Stimulated activated CD4-positive, alpha-beta T cell treated with anti-CD3 and anti-CD28 coated beads, Interleukin-12 subunit alpha, Interleukin-12 subunit beta, amount 100 ng/mL, for 24 hours (primary cell): ENCODE measurements at places on chromosomes 2 and 18.

- no peak for DNase-seq
These were observed 10.8 kb downstream of the GLS start for GRCh38 chr2:190891372-190891771.

DNA sequence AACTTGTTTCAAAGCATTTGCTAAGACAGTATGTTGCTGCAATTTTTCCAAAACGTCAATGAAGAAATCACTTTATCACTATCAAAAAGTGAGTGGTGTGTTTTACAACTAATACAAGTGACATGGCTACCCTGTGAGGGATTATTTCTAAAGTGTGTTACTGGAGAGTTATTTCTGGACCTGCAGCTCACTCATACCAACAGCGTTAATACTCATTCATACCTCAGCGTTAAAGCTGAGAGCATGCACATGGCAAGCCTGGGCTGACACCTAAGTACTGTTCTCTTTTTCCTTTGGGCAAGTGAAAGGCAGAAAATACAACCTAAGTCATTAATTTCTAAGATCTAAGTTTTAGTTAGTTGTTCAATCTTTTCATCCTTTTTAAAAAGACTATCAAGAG lies 13.0 kb upstream of the MRPL19 start:
- DNase-seq = no peak

DNA sequence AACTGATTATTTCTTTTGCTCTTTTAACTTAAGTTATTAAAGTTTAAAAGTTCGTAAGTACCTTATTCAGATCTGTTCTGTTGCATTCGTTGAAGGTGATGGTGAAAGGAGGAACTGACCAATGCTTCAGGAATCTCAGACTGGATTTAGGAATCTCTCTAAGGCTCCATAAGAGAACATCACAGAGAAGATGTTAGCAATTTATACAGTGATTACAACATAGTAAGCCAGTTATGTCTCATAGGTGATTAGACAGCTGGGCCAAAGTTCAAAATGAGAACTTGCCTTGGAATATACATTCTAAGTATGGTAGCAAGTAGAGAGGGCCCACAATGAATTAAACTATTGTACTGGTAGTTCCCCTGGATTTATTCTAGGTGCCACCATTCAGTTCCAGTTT lies 3.2 kb downstream of the MARS2 start:
- no peak for DNase-seq

DNA sequence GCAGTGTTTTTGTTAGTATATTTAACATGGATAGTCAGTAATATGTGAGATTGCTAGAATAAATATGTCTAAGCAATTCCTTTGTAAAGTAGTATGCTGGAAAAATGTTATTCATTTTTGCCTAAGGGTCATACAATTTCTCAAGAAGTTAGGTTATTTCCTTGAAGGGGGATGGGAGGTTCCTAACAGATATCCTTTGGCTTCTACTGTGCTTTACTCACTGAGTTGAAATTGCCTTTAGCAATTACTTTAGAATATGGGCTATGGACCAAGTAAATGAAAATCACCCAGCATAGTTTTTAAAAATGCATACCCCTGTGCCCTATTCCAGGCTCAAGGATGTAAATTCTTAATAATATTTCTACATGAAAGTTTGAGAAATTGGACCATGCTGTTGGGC lies 1386.4 kb upstream of the SLC39A10 start:
- no peak for DNase-seq

DNA sequence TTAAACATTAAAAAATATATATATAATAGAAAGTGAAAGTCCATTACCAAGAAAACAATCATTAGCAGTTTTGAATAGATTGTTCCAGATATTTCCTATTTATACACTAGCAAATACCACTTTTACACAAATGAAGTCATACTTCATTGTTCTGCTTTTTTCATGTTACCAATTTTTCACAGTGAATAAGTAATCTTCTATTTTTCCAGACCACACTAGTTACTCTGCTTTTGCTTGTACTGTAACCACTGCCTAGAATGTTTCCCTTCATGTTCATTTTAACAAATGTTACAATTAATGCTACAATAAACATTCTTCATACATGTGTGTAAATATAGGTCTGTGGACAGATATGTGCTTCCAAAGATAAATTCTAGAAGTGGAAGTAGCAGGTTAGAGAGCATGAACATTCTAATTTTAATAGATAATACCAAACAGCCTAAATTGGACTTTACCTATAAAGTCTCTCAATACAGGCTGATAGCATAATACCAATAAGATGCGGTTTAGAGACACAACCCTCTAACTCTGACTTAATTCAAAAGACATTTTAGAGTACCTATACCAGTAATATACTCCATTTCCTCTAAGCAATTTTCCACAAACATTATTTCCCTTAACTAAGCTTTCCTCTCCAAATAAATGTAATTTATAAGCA lies 17.0 kb downstream of the ITSN2 start:
- DNase-seq = no peak

- DNase-seq = no peak
These were observed 23.6 kb downstream of the ALPK2 start for GRCh38 chr18:58605027-58606020.

GRCh38 chr18:46312221-46312620 lies 208.0 kb downstream of the HAUS1 start:
- DNase-seq = no peak

DNA sequence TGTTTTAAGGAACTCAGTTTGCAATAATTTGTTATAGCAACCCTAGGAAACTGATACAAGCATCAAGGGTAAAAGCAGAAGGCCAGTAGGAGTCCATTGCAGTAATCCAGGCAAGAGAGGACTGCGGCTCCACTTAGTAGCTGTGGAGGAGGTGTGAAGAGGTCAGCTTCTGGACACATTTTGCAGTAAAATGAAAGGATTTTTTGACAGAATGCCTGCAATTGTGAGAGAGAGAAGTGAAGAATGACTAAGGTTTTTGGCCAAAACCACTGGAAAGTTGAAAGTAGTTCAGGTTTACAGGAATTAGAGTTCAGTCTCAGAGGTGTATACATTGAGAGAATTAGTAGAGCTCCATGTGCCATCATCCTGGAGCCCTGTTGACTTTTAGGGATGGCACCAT lies 129.5 kb downstream of the RHBDD1 start:
- no peak for DNase-seq

DNA sequence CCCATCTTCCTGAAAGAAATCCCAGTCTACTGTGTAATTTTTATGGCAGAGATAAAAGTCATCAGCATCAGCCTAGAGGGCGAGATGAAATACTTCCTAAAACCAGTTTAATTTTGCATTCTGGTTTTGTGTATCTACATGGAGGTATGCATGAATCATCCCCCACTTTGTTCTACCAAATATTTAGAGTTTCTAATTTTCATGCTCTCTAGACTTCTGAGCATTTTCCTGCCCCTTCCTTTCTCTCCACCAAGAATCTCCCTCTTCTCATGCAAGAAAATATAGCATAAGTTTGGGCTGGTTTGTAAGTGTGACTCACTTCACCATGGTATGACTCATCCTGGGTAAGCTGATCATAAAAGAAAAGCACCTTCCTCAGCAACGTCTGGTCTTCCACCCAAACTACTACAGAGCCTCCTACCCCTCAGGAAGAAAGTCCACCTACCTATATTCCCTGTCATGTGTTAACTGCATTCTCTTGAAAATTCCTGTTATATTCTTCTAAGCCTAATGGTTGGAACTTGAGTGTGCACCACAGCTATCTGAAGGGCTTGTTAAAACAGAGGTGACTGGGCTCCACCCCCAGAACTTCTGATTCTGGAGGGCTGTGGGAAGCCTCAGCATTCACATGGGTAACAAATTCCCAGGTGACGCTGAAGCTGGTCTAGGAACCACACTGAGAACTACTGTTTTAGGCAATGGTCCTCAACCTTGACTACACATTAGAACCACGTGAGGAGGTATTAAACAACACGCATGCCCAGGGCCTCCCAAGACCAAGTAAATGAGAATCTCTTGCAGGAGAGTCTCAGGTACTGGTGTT lies 37.4 kb upstream of the RAPGEF4 start:
- no peak for DNase-seq

DNA sequence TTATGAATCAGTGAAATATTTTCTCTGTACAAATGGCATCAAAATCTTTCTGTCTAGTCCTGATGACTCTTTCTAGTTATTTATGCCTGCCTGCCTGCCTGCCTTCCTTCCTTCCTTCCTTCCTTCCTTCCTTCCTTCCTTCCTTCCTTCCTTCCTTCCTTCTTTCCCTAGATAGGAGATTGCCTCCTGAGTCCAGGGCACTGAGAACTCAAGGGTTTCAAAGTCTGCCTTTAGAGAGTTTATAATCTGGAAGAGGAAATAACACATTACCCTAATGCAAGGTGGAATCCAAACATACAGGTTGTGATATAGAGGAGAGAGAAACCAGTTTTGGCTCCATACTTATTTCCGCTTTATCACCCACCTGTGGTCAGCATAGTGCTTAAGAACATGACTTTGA lies 98.1 kb upstream of the SERPINE2 start:
- DNase-seq = no peak

- peak; percentile 11 for DNase-seq
These were observed 697 bp downstream of the LGALSL start for GRCh38 chr2:64454386-64455332.

- DNase-seq = no peak
These were observed 17.2 kb upstream of the ASXL3 start for GRCh38 chr18:33560686-33561370.

DNA sequence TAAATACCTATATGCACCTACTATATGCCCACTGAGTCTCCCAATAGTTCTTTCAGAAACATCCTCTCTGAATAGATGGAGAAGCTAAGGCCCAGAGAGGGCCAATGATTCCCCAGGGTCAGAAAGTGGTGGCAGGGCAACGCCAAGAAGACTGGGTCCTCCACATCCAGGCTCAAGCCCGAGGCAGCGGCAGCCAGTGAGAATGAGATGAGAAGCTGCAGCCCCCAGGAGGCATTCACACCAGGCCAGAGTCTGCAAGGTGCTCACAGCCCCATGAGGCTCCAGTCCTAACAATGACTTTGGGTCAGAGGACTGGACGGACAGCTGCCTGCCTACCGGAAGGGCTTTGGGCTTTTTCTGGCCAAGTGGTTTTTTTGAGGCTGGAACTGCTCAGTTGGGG lies 3.5 kb downstream of the TEX261 start:
- DNase-seq = no peak

- no peak for DNase-seq
These were observed 45.3 kb downstream of the FRZB start for GRCh38 chr2:182821182-182821581.
